ENCODE measurements at places on chromosomes 5 and 9.
A peak's percentile ranks its signal among the peaks of the same experiment; 100 is the strongest.

DNA sequence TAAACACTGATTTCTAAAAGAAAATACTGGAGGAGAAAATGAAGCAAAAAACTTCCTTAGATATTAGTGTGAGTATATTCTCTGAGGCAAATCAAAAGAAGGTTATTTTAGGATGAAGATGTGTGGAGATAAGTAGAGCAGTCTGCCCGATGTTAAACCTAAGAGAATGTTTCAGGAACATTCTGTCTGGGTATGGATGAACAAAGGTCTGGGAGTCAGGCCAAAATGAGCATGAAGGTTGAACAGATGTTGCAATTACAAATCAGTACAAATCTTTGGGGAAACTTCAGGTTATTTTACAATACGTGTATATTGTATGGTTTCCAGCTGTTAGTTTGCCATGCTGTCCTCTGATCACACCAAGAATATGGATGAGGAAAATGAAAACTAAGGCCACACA is 14.4 kb upstream of the CEP78 start:
- DNase-seq = no peak

GRCh38 chr9:122912671-122912963 is 506 bp downstream of the ZBTB6 start:
- DNase-seq = no peak

DNA sequence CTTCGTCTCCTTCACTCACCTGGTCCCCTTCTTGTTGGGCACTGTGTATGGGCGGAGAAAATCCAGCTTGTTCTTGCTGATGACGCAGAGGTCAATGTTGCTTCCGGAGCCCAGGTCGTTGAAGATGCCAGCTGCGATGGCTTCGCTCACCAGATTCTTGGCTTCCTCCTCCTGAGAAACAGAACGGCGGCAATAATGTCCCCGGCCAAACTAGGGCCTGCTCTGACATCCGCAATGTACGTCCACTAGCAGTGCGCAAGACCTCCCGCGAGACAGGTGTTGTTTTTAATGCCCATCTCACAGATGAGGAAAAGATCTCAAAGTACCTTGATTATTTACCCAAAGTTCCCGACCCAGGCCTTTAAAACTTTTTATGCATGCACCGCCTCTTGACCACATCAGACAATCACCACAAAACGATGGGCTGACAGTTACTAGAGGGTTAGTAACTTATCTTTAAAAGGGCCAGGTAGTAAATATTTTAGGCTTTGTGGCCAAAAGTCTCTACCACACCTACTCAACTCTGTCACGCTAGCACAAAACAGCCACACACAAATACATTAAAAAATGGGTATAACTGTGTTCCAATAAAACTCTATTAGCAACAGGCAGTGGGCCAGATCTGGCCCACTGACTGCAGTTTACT is 58.4 kb downstream of the PSMB7 start:
- no peak for DNase-seq

- DNase-seq = no peak
These were observed 16.6 kb upstream of the SYNPO start for GRCh38 chr5:150623878-150624216.

DNA sequence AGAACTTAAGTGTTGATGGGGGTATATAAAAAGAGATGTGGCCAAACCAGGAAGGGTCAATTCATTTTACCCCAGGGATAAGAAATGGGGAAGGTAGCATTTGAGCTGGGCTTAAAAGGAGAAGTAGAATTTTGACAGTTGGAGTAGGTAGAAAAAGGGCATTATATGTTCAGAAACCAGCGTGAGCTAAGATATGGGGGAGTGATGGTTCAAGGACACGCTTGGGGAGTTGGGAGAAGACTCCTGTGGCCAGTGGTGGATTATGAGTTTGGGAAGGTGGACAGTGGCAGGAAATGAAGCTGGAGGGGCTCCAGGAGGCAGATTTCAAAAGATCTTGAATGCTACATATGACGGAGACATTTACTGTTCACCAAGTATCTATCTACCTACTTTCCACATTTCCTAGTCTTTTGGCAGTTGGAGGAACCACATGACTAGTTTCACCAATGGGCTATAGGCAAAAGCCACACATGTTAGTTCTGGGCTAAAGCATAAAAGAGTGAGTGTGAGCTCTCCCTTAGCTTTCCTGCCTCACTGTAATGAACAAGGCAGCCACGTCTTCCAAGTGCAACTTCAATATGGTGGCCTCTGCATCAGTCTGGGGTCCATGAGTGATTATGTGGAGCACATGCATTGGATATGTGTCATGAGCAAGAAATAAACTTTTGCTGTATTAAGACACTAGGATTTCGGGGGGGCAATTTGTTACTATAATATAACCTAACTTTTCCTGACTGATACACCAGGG is 15.7 kb upstream of the GSN start:
- no peak for DNase-seq

DNA sequence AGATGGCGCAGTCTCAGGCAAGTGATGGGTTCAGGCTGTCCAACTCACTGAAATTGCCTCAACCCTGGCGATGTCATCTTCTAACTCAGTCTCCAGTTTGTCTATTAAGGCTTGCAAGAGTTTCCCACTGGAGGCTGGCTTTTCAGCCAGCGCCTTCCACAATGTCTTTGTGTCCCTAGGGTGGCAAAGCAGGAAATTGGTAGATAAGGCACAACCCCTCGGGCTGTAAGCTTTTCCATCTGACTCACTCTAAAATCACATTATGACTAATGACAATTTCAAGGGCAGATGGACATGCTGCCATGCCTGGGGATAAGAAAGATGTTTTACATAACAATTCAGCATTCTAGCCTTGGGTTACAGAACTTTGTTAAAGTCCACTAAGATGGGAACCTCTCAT is 61.9 kb downstream of the MROH2B start:
- no peak for DNase-seq

GRCh38 chr9:81526587-81526986 is 162.8 kb downstream of the TLE1 start:
- DNase-seq = no peak

GRCh38 chr5:139982157-139982974 is 60.7 kb downstream of the NRG2 start:
- no peak for DNase-seq

DNA sequence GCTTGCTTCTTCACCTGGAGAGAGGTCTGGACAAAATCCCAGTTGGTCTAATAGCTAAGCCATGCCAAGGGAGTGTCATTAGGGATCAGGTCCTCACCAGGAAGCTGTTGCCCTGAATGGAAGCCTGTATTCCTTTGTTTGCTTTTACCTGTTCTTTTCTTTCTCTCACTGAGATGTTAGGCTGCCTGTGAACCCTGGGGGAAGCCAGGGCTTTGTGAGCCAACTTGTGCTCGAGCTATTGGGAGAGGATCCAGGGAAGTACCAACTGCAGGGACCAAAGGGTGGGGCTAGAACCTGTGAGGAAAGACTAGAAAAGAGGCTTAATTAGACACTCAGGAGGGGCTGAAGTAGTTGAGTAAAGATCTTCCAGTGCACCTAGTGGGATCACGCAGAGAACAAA is 451.2 kb upstream of the TLE4 start:
- DNase-seq = no peak

- no peak for DNase-seq
These were observed 280.8 kb downstream of the SLIT3 start for GRCh38 chr5:169020102-169020501.

DNA sequence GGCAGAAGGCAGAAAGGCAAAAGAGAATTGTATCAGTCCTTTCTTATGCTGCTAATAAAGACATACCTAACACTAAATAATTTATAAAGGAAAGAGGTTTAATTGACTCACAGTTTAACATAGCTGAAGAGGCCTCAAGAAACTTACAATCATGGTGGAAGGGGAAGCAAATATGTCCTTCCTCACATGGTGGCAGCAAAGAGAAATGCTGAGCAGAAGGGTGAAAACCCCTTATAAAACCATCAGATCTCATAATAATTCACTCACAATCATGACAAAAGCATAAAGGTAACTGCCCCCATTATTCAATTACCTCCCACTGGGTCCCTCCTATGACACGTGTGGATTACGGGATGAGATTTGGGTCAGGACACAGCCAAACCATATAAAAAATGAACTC is 312.5 kb upstream of the PTGER4 start:
- DNase-seq = no peak

GRCh38 chr9:8391132-8391531 is 591.6 kb upstream of the DMAC1 start:
- no peak for DNase-seq

- DNase-seq = peak; percentile 85
These were observed at the start of gene ANXA1 for GRCh38 chr9:73151653-73152542. TSS of gene ANXA1 (plus strand) at chr9:73151865. CDS start at chr9:73158536, 6,671 bp downstream.

DNA sequence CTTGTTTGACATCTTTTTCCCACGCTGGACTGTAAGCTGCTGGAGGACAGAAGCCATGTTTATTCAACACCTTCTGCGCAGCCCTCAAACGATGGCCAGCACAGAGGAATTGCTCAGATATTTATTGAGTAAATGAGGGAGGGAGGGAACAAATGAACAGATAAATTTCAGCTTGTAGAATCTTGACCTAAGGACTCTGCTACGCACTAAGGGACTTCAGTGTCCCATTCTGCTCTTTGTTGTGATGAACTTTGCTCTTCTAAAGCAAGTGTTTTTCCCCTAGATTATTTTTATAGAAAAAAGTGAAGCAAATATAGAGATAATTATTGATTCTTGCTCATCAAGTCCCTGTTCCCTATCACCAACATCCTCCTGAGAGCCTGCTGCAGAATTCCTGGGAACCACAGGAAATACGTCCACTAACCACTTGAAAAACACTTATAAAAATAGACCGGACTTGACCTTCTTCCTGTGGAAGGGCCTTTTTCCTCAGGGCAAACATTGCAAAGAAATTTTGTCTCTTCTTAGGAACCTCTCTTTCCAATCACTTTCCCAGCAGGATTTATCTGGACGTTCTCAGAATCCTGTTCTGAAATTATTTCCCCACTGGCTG is 54.9 kb downstream of the FGF1 start:
- no peak for DNase-seq

DNA sequence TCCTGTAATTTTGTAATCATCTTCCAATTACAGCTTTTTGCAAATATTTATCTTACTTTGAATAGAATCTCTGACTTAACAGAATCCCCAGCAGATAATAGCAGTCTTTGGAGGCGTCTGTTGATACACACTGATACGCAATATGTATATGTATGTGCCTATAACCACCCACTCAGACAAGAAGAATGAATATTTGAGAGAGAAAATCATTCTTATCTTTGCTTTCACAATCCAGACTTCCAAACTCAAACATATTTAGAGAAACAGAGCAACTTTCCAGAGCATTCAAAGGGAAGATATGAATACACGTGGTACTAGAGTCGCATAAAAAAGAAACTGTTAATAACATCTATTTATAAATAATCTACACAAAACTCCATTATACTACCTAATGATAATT is 6.1 kb downstream of the RORB start:
- DNase-seq = no peak

DNA sequence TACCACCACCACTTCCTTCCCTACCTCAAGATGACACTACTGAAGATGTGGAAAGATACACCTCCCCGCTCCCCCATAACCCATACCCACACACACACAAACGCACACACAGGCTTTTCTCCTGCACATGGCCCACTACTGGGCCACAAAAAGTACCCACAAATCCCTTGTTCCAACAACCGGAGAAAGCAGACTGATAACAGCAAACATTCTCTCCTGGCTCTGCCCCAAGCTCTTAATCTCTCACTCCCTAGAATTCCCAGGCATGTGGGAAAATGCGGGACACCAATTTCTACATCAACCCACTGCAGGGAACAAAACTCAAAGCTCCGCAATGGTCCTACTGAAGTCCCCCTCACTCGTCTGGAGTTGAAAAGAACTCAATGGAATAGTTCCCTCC is 611.0 kb upstream of the KLF4 start:
- DNase-seq = no peak

DNA sequence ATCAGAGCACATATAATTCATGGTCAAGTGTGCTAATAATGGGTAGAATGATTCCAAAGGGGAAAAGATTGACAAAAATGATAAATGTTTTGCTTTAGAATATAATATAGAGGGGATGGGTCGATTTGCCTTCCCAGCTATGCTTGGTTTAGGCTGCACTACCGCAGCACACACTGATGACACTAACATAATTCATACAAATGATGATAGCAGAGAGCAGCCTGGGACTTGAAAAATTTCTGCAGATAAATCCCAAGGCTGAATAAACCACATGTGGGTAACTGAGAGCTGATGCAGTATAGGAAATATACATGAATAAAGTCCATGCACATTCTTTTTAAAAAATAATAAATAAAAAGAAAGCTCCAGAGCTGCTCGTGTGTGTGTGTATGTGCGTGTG is 54.5 kb downstream of the EFNA5 start:
- no peak for DNase-seq

- DNase-seq = peak; percentile 92
These were observed 992 bp upstream of the RPP25L start for GRCh38 chr9:34612788-34613390.

GRCh38 chr5:74542482-74542881 is 98.0 kb downstream of the ENC1 start:
- no peak for DNase-seq

GRCh38 chr5:138503487-138504270 is 38.4 kb downstream of the EGR1 start:
- peak; percentile 78 for DNase-seq

- DNase-seq = no peak
These were observed 265.8 kb upstream of the IRX4 start for GRCh38 chr5:2148312-2149194.

GRCh38 chr5:10631316-10631996 is 67.6 kb downstream of the ANKRD33B start:
- no peak for DNase-seq

DNA sequence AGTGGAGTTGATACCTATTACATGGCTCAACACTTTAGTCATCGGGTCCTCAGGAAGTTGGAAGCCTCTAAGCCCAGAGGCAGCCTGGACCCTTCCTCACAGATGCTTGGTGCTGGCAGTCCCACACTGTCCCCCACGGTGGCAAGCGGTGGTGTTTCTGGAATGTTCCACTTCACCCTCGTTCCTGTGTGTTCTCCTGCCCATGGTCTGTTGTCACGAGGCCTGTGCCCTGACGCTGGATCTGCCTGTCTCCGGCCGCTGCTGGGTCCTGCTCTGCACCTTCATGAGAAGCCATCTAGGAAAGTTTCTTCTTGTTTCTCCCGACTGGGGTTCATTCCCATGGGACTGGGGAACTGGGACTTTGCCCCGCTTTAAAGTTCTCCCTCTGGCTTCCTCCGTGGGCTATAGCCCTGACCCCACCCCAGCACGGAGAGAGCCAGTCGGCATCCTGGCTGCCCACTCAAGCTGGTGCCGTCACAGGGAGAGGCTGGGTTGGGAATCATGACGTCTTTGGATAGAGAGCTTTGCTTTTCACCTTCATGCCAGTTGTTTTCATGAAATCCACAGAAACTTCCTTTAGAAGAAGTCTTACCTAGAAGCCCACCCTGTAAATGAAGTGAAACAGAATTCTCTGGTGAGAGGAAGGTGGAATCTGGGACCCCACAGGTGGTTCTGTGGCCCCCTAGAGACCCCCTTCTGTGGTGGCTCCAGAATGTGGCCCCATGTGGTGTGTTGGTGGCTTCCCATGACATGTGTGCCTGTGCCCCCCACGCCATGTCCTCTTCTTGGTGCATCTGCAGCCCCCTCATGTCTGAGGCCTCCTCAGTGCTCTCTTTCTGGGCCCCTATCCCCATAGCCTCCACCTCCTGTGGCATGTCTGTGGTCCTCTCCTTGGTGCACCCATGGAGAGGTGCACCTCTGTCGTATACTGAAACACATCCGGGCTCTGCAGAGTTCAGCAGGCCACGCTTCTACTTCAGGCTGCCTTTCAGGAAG is 43.8 kb downstream of the TRIP13 start:
- no peak for DNase-seq

- DNase-seq = peak; percentile 68
These were observed 53.4 kb downstream of the TENT4A start for GRCh38 chr5:6766604-6767093.

GRCh38 chr5:137822984-137823383 is 44.7 kb upstream of the MYOT start:
- DNase-seq = no peak

Data from activated CD4-positive, alpha-beta T cell treated with anti-CD3 and anti-CD28 coated beads, Interleukin-2, amount 10 ng/mL, durations not matched to agents 24 days and 14 days (primary cell).